ENCODE measurements at places on chromosomes 16 and 17.

DNA sequence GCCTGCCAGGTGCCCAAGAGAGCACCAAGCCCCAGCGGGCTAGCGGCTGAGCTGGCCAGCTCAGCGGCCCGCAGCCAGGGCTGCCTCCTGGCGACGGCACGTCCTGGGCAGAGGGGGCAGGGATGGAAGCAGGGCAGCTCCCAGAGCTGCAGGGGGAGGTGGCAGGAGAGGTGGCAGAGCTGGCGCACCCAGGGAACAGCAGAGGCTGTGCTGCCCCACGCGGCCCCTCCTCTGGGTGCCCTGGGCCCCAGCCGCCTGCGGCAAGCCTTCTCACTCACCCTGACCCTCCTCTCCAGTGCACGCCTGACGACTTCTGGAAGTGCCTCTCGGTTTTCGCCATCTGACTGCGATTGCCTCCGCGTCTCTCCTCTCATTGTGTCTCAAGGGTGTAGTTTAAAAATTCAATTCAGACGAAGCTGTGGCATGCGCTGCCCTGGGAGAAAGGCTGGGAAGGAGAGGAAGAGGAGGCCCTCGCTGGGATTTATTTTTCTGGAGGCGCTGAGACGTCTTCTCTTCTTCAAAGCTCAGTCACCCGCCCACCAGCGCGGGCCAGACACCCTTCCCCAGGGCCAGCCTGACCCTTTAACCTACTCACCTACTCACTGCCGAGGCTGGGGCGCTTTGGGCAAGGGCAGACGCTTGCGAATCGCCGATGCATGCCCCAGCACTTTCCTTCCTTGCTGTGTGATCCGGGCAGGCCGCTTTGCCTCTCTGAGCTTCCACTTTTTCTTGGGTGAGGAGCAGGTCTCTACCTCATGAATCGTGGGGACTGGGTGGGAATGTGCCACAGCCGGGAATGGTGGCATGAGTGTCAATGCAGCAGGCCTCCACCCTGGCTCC, 24.9 kb downstream of the GSE1 start:
- H3K27ac ChIP-seq = no peak overlapping the region
- no peak for DNase-seq
- no peaks in the 10 kb centered on the region for H3K36me3 ChIP-seq
- H3K27me3 ChIP-seq = no peaks in the 10 kb centered on the region

- peak overlapping the region; percentile 62 for H3K4me3 ChIP-seq
- peak overlapping the region; percentile 97 for H3K27ac ChIP-seq
- DNase-seq = no peak
- no peaks in the 10 kb centered on the region for H3K27me3 ChIP-seq
Observed at GRCh38 chr17:59783221-59784047, 76.0 kb downstream of the VMP1 start.

- H3K27me3 ChIP-seq = no peaks in the 10 kb centered on the region
- DNase-seq = no peak
- no peak overlapping the region for H3K27ac ChIP-seq
- H3K4me3 ChIP-seq = no peak overlapping the region
- peaks cover 14% of the 10 kb centered on the region for H3K36me3 ChIP-seq
- H3K4me1 ChIP-seq = no peaks in the 10 kb centered on the region
Observed at GRCh38 chr16:70665113-70665694, 18.8 kb downstream of the IL34 start.

GRCh38 chr16:81521141-81521626, 76.6 kb downstream of the CMIP start:
- H3K27ac ChIP-seq = no peak overlapping the region
- no peak overlapping the region for H3K4me3 ChIP-seq
- DNase-seq = peak; percentile 68
- no peaks in the 10 kb centered on the region for H3K27me3 ChIP-seq
- H3K4me1 ChIP-seq = peaks cover 24% of the 10 kb centered on the region

GRCh38 chr17:49583889-49584288, 8.2 kb downstream of the NXPH3 start:
- no peaks in the 10 kb centered on the region for H3K4me1 ChIP-seq
- H3K27ac ChIP-seq = no peak overlapping the region
- no peaks in the 10 kb centered on the region for H3K36me3 ChIP-seq
- H3K4me3 ChIP-seq = no peak overlapping the region
- peaks cover 2% of the 10 kb centered on the region for H3K27me3 ChIP-seq

- no peaks in the 10 kb centered on the region for H3K27me3 ChIP-seq
- peaks cover 5% of the 10 kb centered on the region for H3K4me1 ChIP-seq
Observed at GRCh38 chr17:61756561-61756960, 106.8 kb downstream of the BRIP1 start.

- H3K4me3 ChIP-seq = no peak overlapping the region
- H3K36me3 ChIP-seq = peaks cover 6% of the 10 kb centered on the region
- H3K4me1 ChIP-seq = peaks cover 18% of the 10 kb centered on the region
- H3K27me3 ChIP-seq = no peaks in the 10 kb centered on the region
- no peak for DNase-seq
- H3K27ac ChIP-seq = peak overlapping the region; percentile 3
Observed at GRCh38 chr17:6924208-6924607, 71.6 kb upstream of the ALOX12 start.

- H3K27me3 ChIP-seq = peaks cover 23% of the 10 kb centered on the region
- H3K4me1 ChIP-seq = peaks cover 9% of the 10 kb centered on the region
- peak within 1 kb of the TSS; percentile 92 for H3K4me3 ChIP-seq
- peak within 1 kb of the TSS; percentile 83 for H3K27ac ChIP-seq
Observed at GRCh38 chr16:46621006-46621933, at the start of gene SHCBP1. Gene SHCBP1, minus strand, starts transcription at chr16:46621379. Its CDS starts 20 bp downstream, at chr16:46621359.

DNA sequence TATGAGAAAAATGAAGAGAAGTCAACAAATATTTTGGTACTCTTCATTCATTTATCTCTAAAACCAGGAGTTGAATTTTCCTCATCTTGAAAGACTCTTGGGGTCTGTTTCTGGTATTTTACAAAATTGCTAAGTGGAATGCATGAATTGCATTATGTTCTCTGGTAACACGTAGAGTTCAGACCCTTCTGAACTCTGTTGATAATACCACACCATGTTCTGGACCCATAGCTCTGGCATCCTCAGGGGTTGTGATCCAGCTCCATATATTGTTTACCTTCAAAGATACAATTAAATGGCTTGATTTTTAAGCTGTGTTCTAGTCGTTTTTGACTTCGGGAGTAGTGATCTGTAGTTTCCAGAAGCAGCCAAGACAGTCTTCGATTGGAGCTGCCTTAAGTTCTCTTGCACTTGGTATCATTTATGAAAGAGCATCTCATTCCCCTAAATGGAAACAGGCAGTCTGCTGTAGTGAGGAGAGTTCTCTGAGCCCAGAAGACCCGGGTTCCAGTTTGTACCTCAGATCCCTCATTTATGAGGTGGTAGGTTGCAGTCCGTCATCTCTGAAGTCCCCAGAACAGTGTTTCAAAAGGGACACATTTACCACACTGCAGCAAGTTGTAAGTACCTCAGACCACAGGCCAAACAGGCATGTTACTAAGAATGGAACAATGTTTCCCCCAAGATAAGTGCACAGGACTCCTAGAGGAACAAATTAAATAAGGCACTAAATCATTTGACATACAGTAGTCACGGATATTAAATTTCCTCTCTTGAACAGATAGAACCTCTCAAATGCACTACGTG, 9.6 kb downstream of the PSMD7 start:
- H3K4me3 ChIP-seq = no peak overlapping the region
- peak overlapping the region; percentile 25 for H3K27ac ChIP-seq
- no peaks in the 10 kb centered on the region for H3K27me3 ChIP-seq
- H3K4me1 ChIP-seq = peaks cover 3% of the 10 kb centered on the region
- no peak for DNase-seq

- no peak overlapping the region for H3K27ac ChIP-seq
- H3K4me1 ChIP-seq = peaks cover 3% of the 10 kb centered on the region
- peaks cover 7% of the 10 kb centered on the region for H3K27me3 ChIP-seq
- H3K4me3 ChIP-seq = no peak overlapping the region
Observed at GRCh38 chr17:74419928-74420411, 11.9 kb upstream of the GPRC5C start.

- H3K4me3 ChIP-seq = no peak overlapping the region
- no peak overlapping the region for H3K27ac ChIP-seq
- no peaks in the 10 kb centered on the region for H3K36me3 ChIP-seq
- H3K27me3 ChIP-seq = no peaks in the 10 kb centered on the region
Observed at GRCh38 chr17:6517062-6517461, 39.3 kb downstream of the PITPNM3 start.

- no peak overlapping the region for H3K4me3 ChIP-seq
- peaks cover 52% of the 10 kb centered on the region for H3K4me1 ChIP-seq
- no peak for DNase-seq
- H3K27ac ChIP-seq = no peak overlapping the region
- peaks cover 10% of the 10 kb centered on the region for H3K36me3 ChIP-seq
Observed at GRCh38 chr16:57604177-57604576, 24.3 kb upstream of the ADGRG1 start.

DNA sequence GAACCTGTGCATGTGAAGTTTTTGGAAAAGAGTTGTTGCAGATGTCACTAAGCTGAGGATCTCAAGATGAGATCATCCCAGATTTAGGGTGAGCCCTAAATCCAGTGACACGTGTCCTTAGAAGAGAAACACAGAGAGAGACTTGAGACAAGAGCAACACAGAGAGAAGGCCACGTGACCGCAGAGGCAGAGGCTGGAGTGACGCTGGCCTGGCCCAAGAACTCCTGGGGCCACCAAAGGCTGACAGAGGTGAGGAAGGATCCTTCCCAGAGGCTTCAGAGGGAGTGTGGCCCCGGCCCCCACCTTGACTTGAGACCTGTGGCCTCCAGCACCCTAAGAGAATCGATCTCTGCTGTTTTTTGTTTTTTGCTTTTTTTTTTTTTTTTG, 12.1 kb upstream of the RHBDF2 start:
- no peak for DNase-seq
- peak overlapping the region; percentile 26 for H3K27ac ChIP-seq
- H3K4me1 ChIP-seq = peaks cover 28% of the 10 kb centered on the region
- H3K27me3 ChIP-seq = no peaks in the 10 kb centered on the region
- H3K36me3 ChIP-seq = no peaks in the 10 kb centered on the region
- no peak overlapping the region for H3K4me3 ChIP-seq

DNA sequence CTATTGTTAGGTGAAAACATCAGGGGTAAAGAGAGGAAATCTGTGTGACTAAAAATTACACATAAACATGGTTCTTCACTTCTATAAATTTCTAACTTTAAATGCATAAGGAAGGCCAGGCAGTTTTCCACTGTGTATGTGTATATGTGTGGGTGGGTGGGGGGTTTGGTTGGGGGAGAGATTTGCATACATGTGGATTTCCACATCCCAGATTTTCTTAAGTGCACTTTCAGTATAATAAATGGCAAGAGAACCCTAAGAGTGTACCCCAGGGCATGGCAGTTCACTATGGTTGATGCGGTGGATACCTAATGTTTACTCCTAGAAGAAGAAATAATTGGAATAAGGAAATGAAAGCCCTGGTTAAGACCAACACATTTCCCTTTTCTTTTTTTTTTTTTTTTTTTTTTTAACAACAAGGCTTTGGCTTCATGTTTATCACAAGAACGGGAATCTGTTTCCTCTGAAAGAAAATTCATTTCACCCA, 451.8 kb upstream of the CCL2 start:
- peaks cover 44% of the 10 kb centered on the region for H3K27me3 ChIP-seq
- H3K27ac ChIP-seq = no peak overlapping the region
- no peak for DNase-seq
- no peak overlapping the region for H3K4me3 ChIP-seq
- no peaks in the 10 kb centered on the region for H3K4me1 ChIP-seq

DNA sequence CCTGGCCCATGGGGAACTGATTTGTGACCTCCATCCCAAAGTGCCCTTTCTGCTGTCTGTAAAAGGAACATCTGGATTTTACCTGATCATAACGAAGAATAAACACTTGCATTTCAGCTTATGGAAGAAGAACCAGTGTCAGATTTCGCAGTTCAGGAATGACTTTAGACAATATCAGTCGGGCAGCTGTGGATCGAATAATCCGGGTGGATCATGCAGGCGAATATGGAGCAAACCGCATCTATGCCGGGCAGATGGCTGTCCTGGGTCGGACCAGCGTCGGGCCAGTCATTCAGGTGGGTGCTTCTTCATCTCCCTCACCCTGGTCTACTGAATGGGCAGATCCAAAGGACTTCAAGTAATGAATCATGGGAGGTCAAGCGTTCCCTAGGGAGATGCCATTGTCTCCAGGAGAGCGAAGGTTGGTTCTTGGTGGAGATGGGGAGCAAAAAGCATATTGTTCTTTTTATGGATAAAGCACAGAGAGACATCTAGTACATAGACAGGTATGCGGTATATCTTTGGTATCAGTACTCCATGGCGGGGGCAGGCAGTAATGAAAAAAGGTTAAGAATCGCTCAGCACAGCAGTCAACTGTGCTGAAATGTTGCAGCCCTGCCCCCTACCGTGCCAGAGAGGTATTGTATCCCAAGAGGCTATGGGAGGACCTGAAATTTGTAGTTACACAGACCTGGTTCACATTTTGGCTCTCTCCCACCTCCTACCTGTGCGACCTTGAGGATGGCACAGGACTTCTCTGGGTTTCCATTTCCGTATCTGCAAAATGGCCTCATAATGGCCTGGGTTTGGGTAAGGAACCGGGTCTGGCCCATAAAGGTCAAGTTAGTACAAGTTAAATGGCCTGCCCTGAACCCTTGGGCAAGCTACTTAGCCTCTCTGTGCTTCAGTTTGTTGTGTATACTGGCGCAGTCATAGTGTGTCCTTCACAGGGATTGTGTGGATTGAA, 4.7 kb downstream of the COQ7 start:
- H3K4me3 ChIP-seq = no peak overlapping the region
- peaks cover 6% of the 10 kb centered on the region for H3K4me1 ChIP-seq
- H3K36me3 ChIP-seq = peaks cover 14% of the 10 kb centered on the region
- H3K27ac ChIP-seq = no peak overlapping the region
- H3K27me3 ChIP-seq = no peaks in the 10 kb centered on the region

DNA sequence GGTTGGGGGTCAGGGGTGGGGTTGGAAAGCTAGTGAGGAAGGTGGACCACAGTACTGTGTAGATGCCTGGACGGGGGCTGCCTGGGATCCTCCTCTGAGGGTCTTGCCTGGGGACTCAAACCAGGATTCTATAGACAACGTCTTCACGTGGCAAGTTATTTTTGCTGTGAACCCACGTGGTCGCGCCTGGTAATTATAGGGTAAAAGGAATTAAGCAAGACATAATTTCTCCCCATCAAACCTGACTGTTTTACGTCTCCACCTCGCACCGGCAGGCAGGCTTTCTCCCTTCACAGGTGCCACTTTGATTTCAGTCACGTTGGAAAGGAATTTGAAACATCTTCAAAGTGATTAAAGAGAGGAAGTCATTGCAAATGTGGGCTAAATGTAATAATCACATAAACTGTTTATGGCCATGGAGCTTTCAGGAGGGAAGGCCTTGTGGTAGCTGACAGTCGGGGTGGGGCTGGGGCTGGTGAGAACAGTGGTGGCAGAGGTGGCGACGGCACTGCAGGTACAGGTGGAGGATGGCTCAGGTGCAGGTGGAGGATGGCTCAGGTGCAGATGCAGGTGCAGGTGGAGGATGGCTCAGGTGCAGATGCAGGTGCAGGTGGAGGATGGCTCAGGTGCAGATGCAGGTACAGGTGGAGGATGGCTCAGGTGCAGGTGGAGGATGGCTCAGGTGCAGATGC, 197.1 kb upstream of the NLRP1 start:
- DNase-seq = no peak
- no peaks in the 10 kb centered on the region for H3K4me1 ChIP-seq
- H3K27me3 ChIP-seq = peaks cover 31% of the 10 kb centered on the region

DNA sequence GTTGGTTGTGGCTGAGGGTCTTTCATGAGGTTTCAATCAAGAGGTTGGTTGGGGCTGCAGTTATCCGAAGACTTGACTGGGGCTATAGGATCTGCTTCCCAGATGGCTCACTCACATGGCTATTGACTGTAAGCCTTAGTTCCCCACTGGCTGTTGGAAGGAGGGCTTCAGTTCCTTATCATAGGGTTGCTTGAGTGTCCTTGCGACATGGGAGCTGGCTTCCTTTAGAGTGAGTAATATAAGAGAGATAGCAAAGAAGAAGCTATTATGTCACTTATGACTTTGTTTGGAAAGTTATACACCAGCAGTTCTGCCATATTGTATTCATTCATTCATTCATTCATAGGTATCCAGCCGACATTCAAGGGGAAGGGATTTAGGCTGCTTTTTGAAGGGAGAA, 121.4 kb upstream of the WSCD1 start:
- no peaks in the 10 kb centered on the region for H3K36me3 ChIP-seq
- no peaks in the 10 kb centered on the region for H3K4me1 ChIP-seq
- no peak overlapping the region for H3K27ac ChIP-seq
- DNase-seq = no peak
- peaks cover 52% of the 10 kb centered on the region for H3K27me3 ChIP-seq
- no peak overlapping the region for H3K4me3 ChIP-seq
